ENCODE measurements at places on chromosomes 11 and 22.

DNA sequence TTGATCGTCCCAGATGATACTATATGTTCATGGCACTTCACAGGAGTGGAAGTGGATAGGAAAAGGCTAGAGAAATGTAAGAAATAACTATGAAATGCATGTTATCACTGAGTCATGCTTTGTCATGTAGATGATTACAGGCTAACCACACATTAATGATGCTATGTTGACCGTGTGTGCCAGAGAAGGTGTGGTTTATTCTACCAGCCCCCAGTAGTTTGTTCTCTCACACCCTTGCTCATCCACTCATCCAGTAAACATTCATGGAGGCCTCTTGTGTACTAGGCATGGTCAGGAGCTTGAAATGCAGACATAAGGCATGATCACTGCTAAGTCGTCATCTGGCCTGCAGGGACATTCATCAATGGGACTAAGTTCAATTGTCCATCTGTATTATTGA is 153.0 kb upstream of the PITPNB start:
- DNase-seq: no peak

DNA sequence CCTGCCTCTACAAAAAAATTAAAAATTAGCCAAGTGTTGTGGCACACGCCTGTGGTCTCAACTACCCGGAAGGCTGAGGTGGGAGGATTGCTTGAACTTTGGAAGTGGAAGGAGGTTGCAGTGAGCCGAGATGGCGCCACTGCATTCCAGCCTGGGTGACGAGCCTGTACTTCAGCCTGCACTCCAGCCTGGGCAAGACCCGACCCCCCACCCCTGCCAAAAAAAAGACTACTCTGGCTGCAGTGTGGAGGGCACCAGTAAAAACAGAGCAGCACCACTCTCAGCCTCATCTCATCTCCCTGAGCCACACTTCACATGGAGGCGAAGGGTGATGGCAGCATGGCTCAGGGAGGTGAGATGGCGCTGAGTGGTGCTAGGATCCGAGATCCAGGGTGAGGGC is 50.3 kb upstream of the THY1 start:
- no peak for DNase-seq

GRCh38 chr11:117649296-117650055 is 147.5 kb downstream of the DSCAML1 start:
- no peak for DNase-seq

GRCh38 chr11:85826116-85826855 is 15.3 kb upstream of the SYTL2 start:
- peak; percentile 20 for DNase-seq

- DNase-seq: no peak
Measured at GRCh38 chr22:43421046-43421665, 9.3 kb downstream of the MPPED1 start.

DNA sequence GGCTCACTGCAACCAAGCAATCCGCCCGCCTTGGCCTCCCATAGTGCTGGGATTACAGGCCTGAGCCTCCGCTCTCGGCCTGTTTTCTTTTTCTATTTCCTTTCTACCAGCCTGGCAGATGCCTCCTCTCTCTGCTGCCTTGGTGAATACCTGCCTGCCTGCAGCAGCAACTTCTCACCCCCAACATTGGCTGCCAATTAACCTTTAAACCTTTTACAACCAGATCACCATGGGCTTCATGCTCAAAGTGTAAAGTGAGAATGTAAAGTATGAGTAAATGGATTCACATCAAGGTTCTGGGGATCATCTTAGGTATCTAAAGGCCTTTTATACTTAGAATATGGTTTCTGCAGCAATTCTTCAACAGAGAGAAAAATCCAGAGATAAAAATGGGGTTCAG is 13.0 kb upstream of the FCHSD2 start:
- DNase-seq: no peak

GRCh38 chr11:9662273-9662672 is 1.6 kb upstream of the SWAP70 start:
- peak; percentile 79 for DNase-seq
